Right ventricle myocardium superior (tissue), 1 donor: ENCODE measurements at places on chromosomes 5 and 9. TPM values are rescaled to one million over a fixed set of nuclear protein-coding genes. Genes with fewer than 3 reads are reported as not detected.

Gene CDH6
- total RNA-seq: 3.1 TPM

Gene TMEM171
- not detected for total RNA-seq

Gene GRIA1
- 0.05 TPM for total RNA-seq

DNA sequence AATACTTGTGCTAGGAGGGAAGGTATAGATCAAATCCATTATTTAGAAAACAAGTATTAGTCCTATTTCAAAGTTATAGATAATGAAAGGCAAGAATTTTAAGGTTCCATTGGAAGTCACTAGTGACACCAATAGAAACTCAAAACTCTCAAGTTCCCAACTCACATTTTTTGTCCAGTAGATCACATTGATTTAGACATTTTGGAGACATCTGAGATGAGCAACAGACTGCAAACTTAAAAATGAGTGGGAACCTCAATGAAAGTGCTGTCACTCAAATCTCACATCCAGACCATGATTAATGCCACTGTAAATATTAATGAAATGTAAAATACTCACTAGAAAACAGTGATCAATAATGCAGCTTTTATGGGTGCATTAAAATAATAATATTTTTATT is 405.0 kb downstream of the ENC1 start:
- no peak for DNase-seq

DNA sequence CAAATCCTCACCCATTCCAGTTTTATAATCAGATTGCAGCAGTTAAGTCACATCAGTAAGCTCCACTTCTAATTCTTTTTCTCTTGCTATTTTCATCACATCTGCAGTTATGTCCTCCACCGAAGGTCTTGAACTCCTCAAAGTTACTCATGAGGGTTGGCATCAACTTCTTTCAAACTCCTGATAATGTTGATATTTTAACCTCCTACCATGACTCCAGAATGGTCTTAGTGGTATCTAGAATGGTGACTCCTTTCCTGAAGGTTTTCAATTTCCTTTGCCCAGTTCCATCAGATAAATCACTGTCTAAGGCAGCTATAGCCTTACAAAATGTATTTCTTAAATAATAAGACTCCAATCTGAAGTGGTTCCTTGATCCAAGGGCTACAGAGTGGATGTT is 53.8 kb upstream of the EDIL3 start:
- DNase-seq: no peak

- no peak for DNase-seq
Observed at GRCh38 chr5:56482363-56482762, 249.2 kb upstream of the ANKRD55 start.

- no peak for DNase-seq
Observed at GRCh38 chr5:17305964-17306725, 88.7 kb downstream of the BASP1 start.
